Fibroblast of mammary gland (primary cell): ENCODE measurements at places on chromosomes 5 and 9.

GRCh38 chr9:130172858-130173665 lies 858 bp downstream of the NCS1 start:
- no peak for DNase-seq

GRCh38 chr9:75002422-75003023 lies 25.6 kb downstream of the CARNMT1 start:
- DNase-seq, result no peak

DNA sequence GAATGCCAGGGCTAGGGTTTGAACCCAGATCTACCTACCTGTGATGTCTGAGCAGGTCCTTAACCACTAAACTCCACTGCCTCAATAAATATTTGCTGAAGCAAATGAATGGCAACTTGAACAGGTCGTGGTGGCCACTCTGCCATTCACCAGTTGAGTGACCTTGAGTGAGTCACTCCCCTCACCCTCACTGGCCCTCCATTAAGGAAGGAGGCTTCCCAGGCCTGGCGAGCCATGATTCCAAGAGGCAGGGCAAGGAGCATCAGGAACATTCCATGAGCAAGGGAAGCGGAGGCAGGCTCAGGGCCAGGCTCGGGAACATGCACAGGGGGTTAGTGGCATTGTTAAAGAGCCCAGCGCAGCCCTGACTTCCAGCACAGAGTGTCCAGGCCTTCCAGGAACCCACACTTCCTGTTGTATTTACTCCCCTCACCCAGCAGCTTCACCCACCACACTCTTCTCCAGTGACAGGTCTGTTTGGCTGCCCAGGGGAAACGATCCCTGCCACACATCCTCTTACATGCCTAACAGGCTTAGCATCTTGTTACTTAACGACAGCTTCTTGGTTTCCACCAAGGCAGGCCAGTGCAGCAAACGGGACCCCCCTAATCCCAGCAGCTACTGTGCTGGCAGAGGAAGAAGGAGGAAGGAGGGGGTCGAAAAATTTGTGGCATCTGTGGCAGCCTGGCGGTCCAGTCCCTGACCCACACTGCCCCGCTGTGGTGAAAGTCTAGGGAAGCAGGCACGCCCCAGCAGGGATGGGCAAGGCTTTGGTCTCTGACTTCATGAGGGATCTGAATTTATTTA lies 43.7 kb upstream of the TTC1 start:
- peak; percentile 52 for DNase-seq

DNA sequence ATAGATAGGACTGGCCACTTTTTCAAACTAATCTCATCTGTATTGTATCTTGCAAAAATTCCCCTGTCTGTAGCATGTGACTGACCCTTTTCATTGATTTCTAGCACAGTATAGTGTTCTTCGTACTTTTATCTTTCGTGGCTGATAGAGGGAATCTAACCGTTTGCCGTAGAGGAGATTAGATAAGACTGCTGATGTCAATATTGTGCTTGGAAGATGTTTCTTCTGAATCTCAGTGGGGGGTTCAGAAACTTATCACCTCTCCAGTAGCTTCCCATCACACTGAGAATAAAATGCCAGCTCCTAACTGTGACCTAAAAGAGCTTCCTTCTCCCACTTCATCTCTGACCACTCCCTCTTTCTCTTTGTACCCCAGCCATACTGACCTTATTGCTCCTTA lies 25.4 kb upstream of the ALDOB start:
- DNase-seq, result no peak

DNA sequence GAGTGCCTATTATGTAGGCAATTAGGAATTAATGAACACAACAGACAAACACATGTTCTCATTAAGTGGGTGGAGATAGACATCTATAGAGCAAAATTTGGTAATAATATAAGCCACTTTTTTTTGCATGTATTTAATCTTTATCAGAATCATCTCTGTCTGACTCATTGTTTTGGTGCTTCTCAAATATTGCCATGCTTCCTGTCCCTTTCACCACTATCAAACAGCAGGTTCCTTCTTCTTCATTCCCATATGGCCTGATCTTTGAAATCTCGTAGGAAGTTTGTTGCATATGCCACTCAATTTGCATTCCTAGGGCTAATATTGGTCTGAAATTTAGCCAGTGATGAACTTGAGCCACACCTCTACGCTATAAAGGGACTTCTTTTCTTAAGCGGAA lies 128.9 kb upstream of the SPEF2 start:
- DNase-seq, result no peak

GRCh38 chr9:71984403-71984802 lies 73.0 kb downstream of the C9orf85 start:
- peak; percentile 63 for DNase-seq

DNA sequence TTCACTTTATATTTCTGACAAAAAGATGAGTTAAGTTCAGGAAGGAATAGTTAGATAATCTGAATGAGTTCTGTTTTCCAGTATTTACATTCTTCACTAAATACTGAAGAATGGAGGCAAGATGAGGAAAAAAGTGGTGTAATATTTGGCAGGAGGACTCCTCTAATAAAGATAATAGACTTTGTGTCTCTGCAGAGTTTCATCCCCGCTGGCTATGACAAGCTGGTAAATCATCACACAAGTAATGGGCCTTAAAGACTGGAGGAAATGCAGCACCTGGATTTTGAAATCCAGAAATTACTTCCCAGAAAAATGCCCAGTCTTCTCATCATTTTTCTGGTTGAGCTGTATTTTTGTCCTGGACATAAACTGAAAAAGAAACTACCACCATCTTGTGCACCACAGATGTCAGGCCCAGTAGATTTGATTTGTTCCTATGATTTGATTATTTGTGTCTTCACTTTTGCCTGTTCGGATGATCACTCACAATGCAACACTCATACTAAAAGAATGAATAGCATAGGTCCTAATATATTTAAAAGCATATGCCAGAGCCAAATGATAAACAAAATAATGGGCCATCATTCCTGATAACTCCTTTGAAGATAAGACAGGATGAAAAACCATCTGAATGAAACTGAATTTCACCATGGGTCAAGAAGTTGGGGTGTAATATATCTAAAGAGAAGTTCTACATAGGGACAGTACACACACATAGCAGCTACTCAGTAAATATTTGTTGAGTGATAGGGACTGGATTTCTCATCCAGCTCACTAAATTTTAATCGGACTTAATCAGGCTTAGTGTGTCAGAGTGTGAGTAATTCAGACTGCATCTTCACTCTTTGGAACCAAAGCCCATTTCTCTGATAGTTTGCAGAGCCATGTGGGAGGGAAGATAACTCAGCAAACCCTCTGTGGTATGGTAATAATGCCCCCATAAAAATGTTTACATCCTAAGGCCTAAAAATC lies 200.5 kb downstream of the HINT1 start:
- peak; percentile 53 for DNase-seq

- no peak for DNase-seq
Observed at GRCh38 chr5:134005417-134006061, 764 bp upstream of the VDAC1 start.

DNA sequence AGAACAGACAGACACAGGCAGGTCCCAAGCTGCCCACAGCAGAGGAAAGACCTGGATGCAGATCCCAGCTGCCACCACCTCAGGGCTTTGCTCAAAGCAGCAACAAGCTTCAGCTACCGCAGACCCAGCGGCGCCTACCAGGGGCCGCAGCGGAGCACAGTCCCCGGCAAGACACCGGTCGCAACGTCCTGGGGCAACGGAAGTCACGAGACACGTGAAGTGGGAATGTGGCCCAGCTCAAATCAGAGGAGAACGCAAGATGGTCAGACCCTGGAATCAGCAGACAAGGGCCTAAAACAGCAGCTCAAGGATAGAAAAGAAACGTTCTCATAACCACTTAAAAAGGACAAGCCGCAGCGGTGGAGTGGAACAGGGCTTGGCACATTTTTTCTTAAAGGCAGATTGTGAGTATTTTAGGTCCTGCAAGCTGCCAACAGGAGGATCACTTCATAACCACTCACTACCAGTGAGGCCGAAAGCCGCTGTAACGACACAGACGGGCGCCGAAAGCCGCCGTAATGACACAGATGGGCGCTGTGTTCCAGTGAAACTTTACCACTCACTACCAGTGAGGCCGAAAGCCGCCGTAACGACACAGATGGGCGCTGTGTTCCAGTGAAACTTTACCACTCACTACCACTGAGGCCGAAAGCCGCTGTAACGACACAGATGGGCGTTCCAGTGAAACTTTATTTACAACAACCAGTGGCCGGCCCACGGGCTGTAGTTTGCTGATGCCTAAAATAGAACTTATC lies 21.7 kb downstream of the SLC9A3 start:
- no peak for DNase-seq

GRCh38 chr5:73392775-73393174 lies 55.8 kb downstream of the FOXD1 start:
- no peak for DNase-seq

DNA sequence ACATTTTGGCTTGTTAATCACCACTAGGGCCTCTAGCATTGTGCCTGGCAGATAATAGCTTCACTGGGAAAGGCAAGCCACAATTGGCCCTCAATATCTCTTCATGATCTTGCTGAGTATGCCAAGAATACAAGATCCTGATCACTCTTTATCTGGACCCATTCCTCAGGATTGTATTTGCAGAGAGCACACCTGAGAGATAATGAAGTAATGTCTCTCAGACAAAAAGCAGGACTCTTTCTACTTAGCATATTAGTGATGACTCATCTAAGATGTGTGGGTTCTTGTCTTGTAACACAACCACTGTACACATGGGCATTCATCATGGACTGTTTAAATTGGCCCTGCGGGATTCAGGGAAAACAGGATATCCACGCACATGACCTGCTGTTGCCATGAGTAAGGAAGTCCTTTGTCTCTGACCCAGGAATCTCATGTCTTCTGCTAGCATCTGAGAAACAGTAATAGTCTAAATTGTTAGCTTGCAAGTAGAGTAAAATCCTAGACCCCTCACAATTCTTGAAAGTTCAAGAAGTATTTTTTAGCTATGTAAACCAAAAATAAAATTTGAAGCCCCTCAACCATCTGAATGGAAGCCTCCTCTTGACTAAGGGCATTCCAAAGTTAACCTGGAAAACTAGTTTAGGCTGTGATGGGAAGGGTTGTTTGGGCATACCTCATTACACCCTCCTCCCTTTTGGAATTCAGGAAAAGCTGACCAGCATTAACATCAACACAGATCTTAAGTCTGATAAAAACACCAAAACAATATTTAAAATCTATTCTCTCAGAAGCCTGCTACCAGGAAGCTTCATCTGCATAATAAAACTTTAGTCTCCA lies 28.0 kb upstream of the NFIL3 start:
- peak; percentile 66 for DNase-seq

DNA sequence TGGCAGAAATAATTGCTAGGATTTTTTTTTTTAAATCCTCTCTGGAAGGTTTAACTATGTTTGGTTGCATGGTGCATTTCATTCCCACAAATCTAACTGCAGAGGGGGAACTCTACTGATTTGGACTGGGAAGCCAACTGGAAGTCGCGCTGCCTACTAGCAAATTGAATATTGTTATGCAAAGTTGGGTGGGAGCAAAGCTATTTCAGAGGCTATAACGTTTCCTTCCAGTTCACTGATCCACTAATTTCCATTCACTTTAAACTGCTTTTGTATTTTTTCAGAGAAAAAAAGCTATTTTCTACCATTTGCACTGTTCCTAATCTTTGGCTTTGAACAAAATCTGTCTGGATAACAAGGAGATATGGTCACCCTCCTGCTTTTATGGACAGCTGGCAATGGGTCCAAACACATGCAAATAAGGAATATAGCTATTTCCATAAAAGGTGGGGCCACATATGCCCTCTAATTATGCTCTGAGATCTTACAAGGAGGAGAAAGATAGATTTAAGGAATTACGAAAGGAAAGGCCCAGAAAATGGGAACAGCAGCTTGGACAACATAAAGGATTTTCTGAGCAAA lies 40.1 kb downstream of the MACIR start:
- no peak for DNase-seq

GRCh38 chr9:33924978-33925797 lies 108.2 kb downstream of the UBE2R2 start:
- DNase-seq, result peak; percentile 70
